ENCODE measurements at places on chromosomes 5 and 9.

- DNase-seq = no peak
These were observed 170.3 kb downstream of the SLC12A2 start for GRCh38 chr5:128253880-128254279.

DNA sequence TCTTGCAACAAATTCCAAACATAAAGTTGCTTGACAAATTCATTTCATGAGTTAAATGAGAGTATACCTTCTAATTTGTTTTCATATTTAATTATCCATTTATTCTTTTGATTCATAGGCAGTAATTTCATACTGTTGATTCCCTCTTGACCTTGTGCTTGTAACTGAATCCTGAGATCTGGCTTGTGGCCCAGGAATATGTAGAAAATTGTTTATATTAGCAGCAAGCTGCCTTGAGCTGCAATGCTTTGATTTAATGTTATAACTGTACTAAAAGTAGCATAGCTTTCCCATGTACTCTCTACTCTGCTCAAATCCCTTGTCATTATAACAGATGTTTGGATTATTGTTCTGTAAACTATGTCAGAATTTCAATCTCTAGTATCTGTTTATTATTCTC lies 780.7 kb downstream of the NR2F1-AS1 start:
- DNase-seq = no peak

- DNase-seq = no peak
These were observed 226.3 kb upstream of the MPDZ start for GRCh38 chr9:13505797-13506196.

GRCh38 chr9:37187292-37187691 lies 66.9 kb downstream of the ZCCHC7 start:
- no peak for DNase-seq

DNA sequence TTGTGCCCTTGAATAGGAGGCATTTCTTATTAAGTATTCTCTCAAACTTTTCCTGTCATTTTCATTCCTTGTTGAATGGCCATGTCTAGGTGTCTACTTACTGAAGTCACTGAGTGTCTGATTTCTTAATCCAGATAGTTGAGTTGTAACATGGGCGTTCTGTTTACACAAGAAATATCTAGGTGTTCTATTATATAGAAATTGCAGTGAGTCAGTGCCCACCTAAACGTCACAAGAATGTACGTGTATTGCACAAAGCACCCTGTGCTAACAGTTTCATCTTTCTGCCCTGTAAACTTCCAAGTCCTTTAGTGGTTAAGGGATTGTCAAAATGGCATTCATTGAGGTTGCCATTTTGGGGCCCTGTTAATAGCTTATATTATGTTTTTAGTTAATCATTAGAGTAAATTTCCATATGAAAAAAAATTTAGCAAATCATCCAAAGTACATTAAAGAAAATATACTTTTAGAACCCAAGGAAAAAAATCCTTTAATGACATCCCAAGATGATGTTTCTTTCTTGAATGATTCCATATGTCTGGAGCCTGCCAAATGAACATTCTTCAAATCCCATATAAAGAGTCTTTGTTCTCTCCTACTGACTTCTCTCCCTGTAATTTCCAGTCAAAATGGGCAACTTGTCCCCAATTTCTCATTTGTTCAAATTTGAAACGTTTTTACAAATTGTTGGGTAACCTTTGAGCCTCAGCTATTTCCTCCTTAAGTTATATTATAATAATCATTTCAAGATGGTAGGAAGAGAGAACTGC lies 114.2 kb downstream of the GOLPH3 start:
- DNase-seq = no peak
